ENCODE measurements at places on chromosomes 16 and 17.
A peak's percentile ranks its signal among the peaks of the same experiment; 100 is the strongest.

DNA sequence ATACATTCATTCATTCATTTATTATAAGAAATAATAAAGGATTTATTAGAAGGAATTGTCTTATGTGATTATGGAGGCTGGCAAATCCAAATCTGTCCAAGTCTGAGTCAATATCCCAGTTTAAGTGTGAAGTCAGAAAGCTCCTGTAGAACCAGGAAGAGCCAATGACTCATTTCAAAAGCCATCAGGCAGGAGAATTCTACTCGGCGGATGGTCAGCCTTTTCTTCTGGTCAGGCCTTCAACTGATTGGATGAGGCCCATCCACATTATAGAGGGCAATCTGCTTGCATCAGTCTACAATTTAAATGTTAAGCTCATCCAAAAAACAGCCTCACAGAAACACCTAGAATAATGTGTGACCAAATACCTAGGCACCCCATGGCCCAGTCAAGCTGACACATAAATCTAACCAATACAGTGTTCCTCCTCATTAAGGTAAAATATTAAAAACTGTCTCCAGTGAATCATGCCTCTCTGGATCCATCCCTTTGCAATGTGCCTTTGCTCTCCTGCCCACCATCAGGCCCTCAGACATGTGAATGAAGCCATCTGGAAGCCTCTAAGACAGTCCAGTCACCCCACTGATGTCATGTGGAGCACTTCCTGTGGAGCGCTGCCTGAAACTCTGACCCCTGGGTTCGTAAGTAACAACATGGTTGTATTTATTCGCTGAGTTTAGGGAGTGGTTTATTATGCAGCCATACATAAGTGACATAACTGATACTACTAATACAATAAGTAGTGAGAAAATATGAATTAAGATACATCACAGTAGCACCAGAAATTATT lies 69.2 kb upstream of the WSB1 start:
- no peak for DNase-seq

DNA sequence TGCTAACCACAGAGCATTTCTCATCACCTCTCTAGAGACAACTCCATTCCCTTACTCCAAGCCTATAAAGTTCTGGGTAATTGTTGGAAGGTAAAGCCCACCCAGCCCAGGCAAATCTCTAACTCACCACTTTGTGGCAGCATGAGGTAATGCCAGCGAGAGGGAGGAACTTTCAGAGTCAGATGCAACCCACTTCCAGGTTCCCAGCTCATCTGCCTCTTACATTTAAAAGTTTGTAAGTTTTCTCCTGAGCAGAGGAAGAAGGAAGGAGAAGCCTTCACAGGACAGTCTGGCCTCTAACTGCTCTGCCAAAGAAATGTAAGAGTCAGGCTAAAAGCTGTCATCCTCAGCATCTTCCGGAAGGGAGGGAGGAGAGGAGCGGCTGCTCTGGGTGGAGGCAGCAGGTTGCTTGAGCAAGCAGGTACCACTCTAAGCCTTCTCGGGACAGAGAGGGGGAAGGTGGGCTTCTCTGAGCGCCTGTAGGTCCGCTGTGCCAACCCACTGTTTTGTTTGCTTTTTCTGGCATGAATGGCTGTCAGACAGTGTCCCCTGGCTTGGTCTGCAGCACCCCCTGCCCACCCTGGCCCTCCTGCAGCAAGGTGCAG lies 1.0 kb downstream of the ZNF319 start:
- DNase-seq = no peak

DNA sequence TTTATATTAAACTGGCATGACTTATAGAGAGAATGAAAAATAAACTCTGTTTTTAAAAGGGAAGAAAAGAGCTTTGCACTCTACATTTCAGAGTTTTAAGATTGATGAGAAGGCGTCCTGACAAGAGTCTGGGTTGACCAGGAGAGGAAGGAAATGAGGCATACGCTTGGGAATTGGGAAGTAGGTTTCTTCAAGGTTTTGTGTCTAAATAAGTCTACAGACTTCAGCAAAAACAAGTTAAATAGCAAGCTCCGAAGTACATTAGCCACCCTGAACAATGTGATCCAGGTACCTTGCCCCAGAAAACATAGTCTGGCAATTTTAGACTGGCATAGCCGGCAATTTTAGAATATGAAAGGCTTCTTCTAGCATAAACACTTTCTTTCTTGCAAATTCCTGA lies 28.5 kb upstream of the CCDC182 start:
- no peak for DNase-seq

- no peak for DNase-seq
Measured at GRCh38 chr17:27239046-27239445, 54.9 kb upstream of the WSB1 start.

DNA sequence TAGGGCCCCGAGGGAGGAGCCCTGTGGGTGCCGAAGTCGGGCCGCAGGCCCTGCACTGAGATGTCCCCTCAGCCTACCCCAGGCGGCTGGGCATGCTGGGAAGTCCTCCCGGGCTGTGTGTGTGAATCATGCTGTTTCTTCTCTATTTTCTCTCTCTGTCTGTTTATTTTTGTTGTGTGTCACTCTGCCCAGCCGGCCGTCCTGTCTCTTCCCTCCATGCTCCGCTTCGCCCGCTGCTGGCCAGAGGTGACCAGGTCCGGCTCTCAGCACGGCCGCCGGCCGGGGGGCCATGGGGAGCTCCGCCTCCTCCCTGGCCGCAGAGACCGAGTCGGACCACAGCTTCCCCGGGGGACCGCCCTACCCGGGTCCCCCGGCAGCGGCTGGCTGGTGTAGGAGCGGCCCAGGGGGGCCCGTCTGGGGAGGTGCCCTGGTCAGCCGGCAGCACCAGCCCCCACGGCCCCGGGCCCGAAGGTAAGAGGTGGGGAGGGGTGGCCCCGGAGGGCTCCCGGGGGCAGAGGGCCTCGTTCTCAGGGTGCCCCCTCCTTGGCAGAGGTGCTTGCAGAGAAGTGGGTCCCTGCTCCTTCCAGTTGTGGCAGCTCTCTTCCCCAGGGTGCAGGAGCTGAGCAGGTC lies 12.5 kb downstream of the CAPN15 start:
- no peak for DNase-seq

DNA sequence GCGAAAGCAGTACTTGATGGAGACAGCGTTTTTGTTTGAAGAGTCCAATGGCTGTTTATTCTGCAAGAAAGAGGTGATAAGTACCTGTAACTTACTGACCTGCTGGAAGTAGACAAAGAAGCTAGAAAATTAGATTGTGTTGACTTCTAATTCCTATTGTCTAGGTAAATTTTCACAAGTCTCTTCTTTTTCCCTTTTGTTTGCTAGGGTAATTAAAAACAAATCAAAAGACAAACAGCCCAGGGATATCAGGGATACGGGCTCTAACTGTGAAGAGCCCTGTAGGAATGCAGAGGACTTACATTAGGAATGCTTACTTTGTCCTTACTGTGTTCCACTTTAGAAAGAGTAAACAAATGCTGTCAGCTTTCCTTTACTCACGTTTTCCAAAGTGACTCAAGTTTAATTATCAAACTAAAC lies 7.0 kb downstream of the PSME3IP1 start:
- no peak for DNase-seq

- no peak for DNase-seq
Measured at GRCh38 chr17:33460781-33461450, 167.8 kb upstream of the ASIC2 start.

DNA sequence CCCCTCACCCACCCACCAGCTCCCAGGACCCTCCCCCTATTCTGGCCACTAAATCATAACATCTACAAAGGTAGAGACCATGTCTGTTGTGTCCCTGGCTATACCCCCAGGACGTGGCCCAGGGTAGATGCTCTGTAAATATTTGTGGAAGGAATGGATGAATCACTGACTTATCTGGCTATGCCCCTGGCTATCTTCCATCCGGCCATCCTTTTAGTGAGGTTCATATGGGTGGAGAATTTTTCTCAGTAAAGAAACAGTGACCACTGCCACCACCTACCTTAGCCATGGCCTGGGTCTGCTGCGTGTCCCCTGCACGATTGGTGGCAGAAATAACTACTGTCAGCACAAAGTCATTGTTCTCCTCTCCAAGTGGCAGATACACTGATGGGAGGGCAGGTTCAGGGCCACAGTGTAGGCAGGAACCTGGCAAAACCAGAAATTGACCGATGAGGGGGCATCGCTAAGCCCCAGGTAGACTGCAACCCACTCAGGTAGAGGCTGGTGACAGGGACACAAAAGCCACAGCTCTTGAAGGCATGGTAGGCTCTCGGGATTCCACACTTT lies 63.1 kb upstream of the BCO1 start:
- peak; percentile 33 for DNase-seq
